ENCODE measurements at places on chromosomes 1 and 21. TPM values are rescaled to one million over a fixed set of nuclear protein-coding genes. Genes with fewer than 3 reads are reported as not detected.

- DNase-seq, result no peak
Observed at GRCh38 chr1:11924334-11925195, 1.7 kb downstream of the KIAA2013 start.

- DNase-seq, result no peak
Observed at GRCh38 chr1:17665054-17665453, 90.1 kb upstream of the ACTL8 start.

DNA sequence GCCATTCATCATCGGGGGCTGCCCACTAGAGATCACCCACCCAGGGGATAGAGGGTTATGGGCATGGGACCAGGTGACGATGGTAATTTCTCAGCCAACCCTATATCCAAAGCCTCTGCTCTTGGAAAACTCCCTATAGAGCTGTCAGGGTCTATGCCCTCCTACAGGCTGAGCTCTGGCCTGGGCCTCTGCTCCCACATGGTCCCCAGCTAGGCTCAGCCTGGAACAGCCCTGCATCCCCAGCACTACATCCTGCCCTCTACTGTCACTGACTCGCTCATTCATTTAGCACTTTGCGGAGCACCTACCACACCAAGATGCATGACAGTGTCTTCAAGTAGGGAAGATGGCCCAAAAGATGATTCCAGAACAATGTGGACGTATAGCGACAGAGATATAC is 45.0 kb upstream of the EPS8L3 start:
- no peak for DNase-seq

The RORC gene
- 2.1 TPM for total RNA-seq

DNA sequence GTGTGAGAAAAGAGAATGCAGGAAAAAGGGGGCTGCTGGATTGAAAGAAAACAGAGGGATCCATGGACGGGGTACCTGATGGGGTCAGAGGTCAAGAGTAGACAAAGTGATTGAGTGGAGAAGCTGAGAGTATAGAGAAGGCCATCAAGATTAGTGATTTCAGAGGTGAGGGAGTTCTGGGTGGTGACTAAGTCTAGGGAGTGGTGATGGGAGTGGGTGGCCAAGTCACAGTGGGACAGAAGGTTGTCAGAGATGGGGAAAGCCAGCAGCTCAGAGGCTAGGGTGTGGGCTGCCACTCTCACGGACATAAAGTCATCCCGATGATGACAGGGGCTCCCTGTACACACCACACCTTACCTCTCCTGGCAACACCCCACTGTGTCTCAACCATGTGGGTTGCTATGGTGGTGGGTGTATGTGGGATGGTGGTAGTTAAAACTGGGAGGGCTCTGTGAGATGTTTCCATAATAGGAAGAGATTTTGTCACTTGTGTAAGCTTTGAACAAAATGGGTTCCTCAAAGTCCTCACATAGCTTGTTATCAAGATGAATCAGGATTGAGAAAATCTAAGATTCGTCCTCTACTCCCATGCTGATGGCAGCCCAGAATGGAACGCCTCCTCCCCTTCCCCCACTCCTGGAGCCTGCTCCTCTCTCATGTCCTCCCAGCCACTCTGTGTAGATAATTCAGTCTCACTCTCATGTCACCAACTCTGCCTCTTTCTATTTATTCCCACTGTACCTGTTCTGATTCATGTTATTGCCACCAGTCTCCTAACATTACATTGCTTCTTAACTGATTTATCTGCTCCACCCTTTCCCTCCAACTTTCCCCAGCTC is 20.3 kb upstream of the CSF1 start:
- no peak for DNase-seq

DNA sequence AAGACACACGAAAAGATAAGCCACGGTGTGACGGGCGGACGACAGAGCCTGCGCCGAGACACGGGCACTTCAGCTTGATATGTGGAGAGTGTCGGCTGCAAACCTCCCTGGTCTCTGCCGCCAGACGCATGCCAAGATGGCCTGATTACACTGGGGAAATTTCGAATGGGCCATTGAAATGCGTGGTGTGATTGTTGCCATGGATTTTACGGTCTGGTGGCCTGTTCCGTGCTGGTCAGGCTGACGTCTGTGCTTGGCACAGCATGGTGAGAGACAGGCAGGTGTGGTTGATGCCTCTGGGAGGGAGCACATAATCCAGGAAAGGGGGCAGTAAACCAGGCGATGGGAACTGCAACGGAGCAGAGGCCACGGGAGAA is 105.6 kb upstream of the TMPRSS2 start:
- DNase-seq, result peak; percentile 51

DNA sequence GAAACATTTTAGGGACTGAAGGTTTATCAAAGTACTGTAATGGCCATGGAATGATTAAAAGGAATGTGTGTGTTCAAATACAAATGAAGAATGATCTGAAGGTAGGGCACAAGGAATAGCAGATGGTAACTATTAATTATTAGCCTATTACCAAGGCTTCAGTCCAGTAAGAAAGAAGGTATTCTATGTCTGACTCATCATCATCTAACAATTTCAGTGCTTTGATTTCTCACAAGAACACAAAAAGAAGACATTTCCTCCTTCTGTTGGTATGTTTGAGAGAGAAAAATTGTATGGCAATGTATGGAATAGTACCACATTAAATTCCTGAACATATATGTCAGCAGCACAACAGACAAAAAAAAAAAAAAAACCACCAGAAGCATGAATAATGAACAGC is 57.5 kb downstream of the TYW3 start:
- peak; percentile 87 for DNase-seq

GRCh38 chr1:38527373-38527966 is 332.1 kb downstream of the RRAGC start:
- peak; percentile 1 for DNase-seq

The TTC22 gene
- total RNA-seq, result 10.3 TPM

The CFAP107 gene
- not detected for total RNA-seq

GRCh38 chr1:243927381-243927780 is 77.3 kb upstream of the AKT3 start:
- DNase-seq, result no peak

- DNase-seq, result peak; percentile 1
Observed at GRCh38 chr1:36653850-36654249, 171.1 kb upstream of the CSF3R start.

GRCh38 chr21:29434081-29434480 is 135.4 kb downstream of the BACH1 start:
- no peak for DNase-seq

The MPL gene
- not detected for total RNA-seq

GRCh38 chr21:32519945-32520874 is 65.1 kb downstream of the TCP10L start:
- DNase-seq, result no peak

- no peak for DNase-seq
Observed at GRCh38 chr1:205071801-205072200, 12.5 kb downstream of the TMEM81 start.

GRCh38 chr1:226236826-226237225 is 13.4 kb downstream of the MIXL1 start:
- no peak for DNase-seq

DNA sequence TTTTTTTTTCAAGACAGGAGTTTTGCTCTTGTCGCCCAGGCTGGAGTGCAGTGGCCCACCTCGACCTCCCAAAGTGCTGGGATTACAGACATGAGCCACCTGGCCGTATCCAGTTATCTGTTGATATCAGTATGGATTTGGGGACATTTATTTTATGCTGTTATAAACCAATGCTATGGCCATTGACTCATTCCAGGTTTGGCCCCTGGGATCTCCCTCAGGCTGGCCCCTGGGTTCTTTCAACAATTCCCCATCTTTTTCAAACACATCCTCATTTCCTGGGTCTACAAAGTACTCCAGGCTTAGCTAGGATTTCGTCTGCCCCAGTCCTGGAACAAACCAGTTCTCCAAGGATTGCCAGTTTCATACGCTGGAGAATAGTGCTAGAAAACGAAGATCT is 44.1 kb downstream of the WDR4 start:
- no peak for DNase-seq

DNA sequence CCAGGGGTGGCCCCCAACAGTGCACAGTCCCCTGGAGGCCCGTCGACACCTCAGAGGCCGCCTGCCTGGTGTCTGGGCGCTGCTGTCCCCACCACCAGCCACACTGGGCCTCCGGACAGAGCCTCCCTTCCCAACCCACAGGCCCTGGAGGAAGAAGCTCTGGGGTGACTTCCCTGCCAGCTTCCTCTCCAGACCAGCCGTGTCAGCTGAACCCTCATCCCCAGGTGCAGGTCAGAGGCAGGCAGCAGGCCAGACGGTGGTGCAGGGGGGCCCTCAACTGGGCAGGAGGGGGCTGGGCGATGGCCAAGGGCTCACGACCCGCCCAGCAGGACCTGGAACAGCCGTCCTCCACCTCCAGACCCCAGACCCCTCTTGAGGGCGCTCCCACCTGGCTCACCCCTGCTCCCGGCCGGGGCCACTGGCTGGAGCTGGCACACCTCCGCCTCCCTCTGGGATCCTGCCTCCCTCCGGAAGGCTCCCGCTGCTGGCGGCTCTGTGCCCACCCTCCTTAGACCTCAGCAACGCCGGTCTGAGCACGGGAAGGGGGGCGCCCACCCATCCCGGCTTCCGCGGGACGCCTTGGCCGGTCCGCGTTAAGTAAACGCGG is 520 bp downstream of the TNFRSF18 start:
- DNase-seq, result no peak

GRCh38 chr21:37784591-37785318 is 131.5 kb downstream of the KCNJ6 start:
- DNase-seq, result no peak

The CFAP141 gene
- total RNA-seq, result not detected

- no peak for DNase-seq
Observed at GRCh38 chr21:38433471-38433870, 64.8 kb downstream of the ERG start.

DNA sequence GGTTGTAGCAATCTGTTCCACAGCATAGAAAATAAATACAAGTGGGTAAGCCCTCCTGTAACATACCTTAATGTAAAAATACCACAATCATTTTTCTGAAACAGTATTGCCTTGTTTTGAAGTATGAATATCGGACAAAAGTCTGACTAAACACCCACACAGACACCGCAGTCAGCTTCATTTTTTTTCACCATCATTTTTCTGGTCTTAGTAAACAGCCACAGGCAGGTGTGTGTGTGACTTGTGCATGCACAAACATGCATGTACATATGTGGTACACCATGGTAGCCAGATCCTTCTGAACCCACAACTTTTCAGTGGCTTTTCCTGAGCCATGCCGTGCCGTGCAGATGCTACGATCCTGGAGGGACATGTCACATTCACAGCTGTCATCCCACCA is 261.7 kb downstream of the PCP4 start:
- no peak for DNase-seq

GRCh38 chr1:45340816-45341466 is 701 bp upstream of the MUTYH start:
- DNase-seq, result peak; percentile 11

- DNase-seq, result no peak
Observed at GRCh38 chr21:31318971-31319370, 25.1 kb downstream of the TIAM1 start.

- no peak for DNase-seq
Observed at GRCh38 chr1:73803380-73803779, 394.6 kb downstream of the LRRIQ3 start.

- DNase-seq, result peak; percentile 32
Observed at GRCh38 chr1:48744032-48744431, 32.7 kb downstream of the BEND5 start.

The TINAGL1 gene
- 349 TPM for total RNA-seq
